Caco-2 (cell line): ENCODE measurements at places on chromosomes 1 and 21. TPM values are rescaled to one million over a fixed set of nuclear protein-coding genes. Genes with fewer than 3 reads are reported as not detected.

DNA sequence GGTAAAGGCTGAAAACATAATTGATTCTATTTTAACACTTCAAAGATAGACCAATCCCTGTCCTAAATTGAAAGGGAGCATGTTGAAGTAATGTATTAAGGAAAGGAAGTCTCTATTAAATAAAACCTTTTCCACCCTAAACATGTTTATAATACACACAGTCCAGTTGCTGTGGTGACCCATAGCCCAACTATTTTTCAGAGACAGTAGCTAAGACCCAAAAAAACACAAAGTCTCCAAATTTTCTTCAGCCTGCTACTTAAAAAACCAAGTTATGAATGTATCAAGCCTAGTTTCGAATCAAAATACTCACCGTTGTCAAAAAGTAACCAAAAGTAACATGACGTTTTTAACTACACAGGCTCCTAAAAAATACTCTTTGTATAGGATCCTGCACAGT, 1.6 kb downstream of the ELK4 start:
- no peak for DNase-seq
- H3K27me3 ChIP-seq = no peaks in the 10 kb centered on the region
- peaks cover 8% of the 10 kb centered on the region; the same call in 1 of the 2 replicates for H3K4me1 ChIP-seq
- H3K4me3 ChIP-seq = peak overlapping the region; percentile 82
- peak overlapping the region; percentile 87 for H3K27ac ChIP-seq
- H3K36me3 ChIP-seq = no peaks in the 10 kb centered on the region

DNA sequence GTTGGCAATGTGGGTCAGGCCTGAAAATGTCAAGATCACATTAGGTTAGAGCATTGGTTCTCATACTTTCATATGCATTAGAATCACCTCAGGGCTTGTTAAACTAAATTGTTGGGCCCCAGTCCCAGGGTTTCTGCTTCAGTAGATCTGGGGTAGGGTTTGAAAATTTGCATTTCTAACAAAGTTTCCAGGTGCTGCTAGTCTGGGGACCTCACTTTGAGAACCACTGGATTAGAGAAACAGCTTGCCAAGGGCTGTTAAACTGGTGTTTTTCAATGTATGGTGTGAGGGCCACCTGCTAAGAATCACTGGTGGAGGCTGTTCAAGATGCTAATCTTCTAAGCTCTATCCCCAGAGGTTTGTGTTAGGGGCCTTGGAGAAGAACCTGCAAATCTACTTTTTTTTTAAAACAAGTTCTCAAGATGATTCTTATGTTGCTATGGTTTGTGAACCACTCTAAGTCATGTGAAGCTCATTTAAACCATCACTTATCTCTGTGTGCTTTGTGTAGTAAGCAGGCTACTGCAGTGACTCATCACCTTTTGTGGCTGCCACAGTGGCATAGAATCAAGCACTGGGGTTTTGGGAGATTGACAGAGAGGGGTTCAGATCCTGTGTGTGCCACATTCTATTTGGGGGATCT, 152.2 kb downstream of the S1PR1 start:
- no peak overlapping the region for H3K4me3 ChIP-seq
- H3K27me3 ChIP-seq = no peaks in the 10 kb centered on the region
- H3K27ac ChIP-seq = no peak overlapping the region
- no peaks in the 10 kb centered on the region for H3K36me3 ChIP-seq
- no peaks in the 10 kb centered on the region for H3K4me1 ChIP-seq

DNA sequence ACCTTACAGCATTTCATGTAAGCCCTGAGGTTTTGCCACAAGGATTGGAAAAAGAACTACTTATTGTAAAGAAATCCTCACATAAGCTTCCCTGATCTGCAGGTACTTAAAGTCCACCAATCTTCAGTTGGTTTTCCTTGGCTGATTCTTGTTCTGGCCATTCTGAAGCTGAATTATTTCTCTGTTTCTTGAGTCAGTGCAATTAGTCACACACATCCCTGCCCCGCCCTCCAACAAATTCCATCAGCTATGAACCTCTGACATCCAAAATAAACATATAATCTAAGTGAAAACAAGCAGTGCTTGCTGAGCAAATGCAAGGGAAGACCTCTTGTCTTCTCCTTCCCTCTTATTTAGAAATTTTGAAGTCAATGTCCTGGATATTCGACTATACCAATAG, 8.2 kb upstream of the FNDC7 start:
- no peaks in the 10 kb centered on the region; the same call in 1 of the 2 replicates for H3K4me1 ChIP-seq
- H3K4me3 ChIP-seq = no peak overlapping the region
- no peaks in the 10 kb centered on the region for H3K36me3 ChIP-seq
- H3K27me3 ChIP-seq = no peaks in the 10 kb centered on the region
- no peak overlapping the region for H3K27ac ChIP-seq
- no peak for DNase-seq

DNA sequence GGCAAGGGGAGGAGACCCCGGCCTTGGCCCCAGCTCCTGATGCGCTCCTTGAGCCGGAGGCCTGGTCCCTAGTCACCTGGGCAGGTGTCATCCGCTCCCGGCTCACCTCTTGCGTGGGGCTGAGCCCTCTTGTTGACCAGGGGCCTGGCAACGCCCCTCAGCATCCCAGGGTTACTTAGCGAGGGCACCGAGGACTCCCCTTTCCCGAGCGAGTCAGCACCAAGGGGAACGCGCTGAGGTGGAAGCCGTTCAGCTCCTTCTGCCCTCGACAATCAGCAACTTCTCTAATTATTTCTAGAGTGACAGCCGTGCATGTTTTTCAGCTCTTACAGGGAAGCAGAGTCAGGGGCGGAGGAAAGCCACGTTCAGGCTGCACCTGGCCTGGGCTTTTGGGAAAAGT, 522 bp downstream of the SLC45A1 start:
- no peak for DNase-seq
- H3K36me3 ChIP-seq = no peaks in the 10 kb centered on the region
- no peak overlapping the region for H3K27ac ChIP-seq
- peaks cover 13% of the 10 kb centered on the region; the same call in 1 of the 2 replicates for H3K4me1 ChIP-seq
- peak overlapping the region; percentile 37 for H3K4me3 ChIP-seq

GRCh38 chr1:21703318-21703963, 34.3 kb upstream of the RAP1GAP start:
- no peaks in the 10 kb centered on the region for H3K27me3 ChIP-seq
- H3K36me3 ChIP-seq = 0 out of 2 replicates have a peak, but pooled peaks cover 3% of the 10 kb centered on the region
- no peak overlapping the region for H3K4me3 ChIP-seq

- H3K4me1 ChIP-seq = no peaks in the 10 kb centered on the region
- H3K36me3 ChIP-seq = no peaks in the 10 kb centered on the region
- no peaks in the 10 kb centered on the region; the same call in 1 of the 2 replicates for H3K27me3 ChIP-seq
- peak; percentile 35 for DNase-seq
Observed at GRCh38 chr1:38088366-38088765, 41.8 kb upstream of the POU3F1 start.

DNA sequence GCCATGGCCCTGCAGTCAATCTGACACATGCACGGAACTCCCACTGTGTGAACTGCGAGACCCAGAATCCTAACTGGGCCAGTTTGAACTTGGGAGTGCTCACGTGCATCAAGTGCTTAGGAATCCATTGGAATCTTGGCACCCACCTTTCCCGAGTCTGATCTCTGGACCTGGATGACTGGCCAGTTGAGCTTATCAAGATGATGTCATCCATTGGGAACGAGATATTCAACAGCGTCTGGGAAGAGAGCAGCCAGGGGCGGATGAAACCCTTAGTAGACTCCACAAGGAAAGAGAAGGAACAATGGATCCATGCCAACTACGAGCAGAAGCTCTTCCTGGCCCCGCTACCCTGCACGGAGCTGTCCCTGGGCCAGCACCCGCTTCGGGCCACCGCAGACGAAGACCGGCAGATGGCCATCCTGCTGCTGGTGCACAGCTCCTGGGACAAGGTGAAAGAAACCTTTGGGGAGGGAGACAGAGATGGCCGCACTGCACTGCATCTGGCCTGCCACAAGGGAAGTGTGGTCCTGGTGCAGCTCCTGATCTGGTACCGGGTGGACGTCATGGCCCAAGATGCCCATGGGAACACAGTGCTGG, 3.1 kb upstream of the TDRD5 start:
- H3K4me1 ChIP-seq = no peaks in the 10 kb centered on the region
- no peaks in the 10 kb centered on the region for H3K36me3 ChIP-seq
- no peak overlapping the region for H3K4me3 ChIP-seq
- no peak for DNase-seq

The ORC1 gene
- 12.1 and 14.0 TPM in 2 replicates for total RNA-seq

GRCh38 chr1:31575369-31576140, 760 bp upstream of the TINAGL1 start:
- H3K4me3 ChIP-seq = peak overlapping the region; percentile 75
- H3K4me1 ChIP-seq = peaks cover 51% of the 10 kb centered on the region
- DNase-seq = peak; percentile 82
- H3K36me3 ChIP-seq = no peaks in the 10 kb centered on the region
- no peaks in the 10 kb centered on the region for H3K27me3 ChIP-seq
- H3K27ac ChIP-seq = peak overlapping the region; percentile 83

The FMO2 gene
- not detected in 2 replicates for total RNA-seq

- H3K27ac ChIP-seq = no peak overlapping the region
- H3K4me1 ChIP-seq = no peaks in the 10 kb centered on the region
- DNase-seq = no peak
Observed at GRCh38 chr21:46517361-46517760, 58.7 kb downstream of the DIP2A start.

- no peaks in the 10 kb centered on the region for H3K36me3 ChIP-seq
- no peak overlapping the region for H3K4me3 ChIP-seq
- H3K27ac ChIP-seq = no peak overlapping the region
- no peak for DNase-seq
- H3K27me3 ChIP-seq = no peaks in the 10 kb centered on the region
Observed at GRCh38 chr21:38637161-38637560, 138.9 kb upstream of the ERG start.

DNA sequence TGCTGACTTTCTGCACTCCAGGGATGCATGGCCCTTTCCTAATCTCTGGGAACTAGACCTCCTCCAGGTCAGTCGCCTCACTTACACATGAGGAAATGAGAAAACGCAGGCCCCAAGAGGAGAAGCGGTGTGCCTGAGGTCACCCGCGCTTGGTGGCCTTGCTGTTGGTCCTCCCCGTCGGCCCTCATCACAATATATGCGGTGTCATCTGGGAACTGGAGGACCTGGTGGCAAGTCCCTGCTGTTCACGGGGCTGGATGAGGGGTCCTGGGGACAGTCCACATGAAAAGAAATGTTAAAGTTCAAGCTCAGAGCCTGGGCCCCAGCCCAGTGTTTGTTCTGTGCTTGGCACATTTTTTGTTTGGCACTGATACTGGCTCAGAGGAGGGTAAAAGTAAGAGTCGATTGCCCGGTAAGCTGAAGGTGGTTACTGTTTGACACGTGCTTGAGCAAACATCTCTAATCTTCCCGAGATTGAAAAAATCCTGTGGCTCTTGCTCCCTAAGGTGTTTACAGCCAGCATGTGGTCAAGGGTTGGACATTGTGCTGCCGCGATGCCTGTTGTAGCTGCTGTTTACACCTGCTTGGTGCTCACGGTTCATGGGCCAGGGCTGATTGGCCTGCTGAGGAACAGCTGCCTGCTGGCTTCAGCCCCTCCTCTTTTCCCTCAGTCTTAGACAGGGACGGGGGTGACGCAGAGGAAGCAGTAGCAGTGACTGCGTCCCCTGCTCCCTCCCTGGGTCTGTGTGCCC, 5.2 kb downstream of the COQ8A start:
- H3K4me3 ChIP-seq = peak overlapping the region; percentile 16
- H3K27ac ChIP-seq = peak overlapping the region; percentile 94
- no peaks in the 10 kb centered on the region for H3K27me3 ChIP-seq
- no peaks in the 10 kb centered on the region for H3K36me3 ChIP-seq
- H3K4me1 ChIP-seq = peaks cover 32% of the 10 kb centered on the region

DNA sequence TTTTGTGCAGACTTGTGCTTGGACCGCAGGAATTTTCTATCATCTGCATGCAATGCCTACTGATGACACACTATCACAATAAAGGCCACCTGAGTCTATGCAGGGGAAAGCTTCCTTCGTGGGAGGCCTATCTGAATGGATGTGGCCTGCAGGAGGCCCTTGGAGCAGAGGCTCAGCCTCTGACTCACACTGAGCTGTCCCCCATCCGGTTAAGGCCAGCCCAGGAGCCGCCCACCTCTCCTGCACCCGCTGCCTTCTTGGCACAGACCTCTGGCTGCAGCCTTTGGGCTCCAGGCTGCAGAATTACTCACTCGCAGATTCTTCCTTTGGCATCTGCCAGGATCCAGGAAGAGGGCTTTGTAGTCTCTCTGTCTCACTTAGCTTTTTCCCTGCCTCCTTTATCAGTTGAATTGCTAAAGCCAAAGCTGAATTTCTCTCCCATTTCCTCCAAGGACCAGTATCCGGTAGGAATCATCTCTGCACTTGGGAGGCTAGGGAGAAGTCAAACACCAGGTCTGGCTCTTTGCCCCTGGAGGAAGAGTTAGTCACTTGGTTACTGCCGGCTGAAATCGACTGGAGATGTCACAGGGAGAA, 65.1 kb upstream of the JUN start:
- H3K36me3 ChIP-seq = no peaks in the 10 kb centered on the region
- H3K27me3 ChIP-seq = no peaks in the 10 kb centered on the region
- H3K4me1 ChIP-seq = peaks cover 3% of the 10 kb centered on the region; the same call in 1 of the 2 replicates
- no peak overlapping the region for H3K4me3 ChIP-seq
- no peak for DNase-seq
- no peak overlapping the region for H3K27ac ChIP-seq

GRCh38 chr1:226002667-226003501, 3.7 kb upstream of the SDE2 start:
- no peaks in the 10 kb centered on the region for H3K36me3 ChIP-seq
- H3K4me1 ChIP-seq = peaks cover 15% of the 10 kb centered on the region
- DNase-seq = peak; percentile 69
- H3K27ac ChIP-seq = no peak overlapping the region

The SPRR2A gene
- not detected in 2 replicates for total RNA-seq

- H3K36me3 ChIP-seq = no peaks in the 10 kb centered on the region
- no peaks in the 10 kb centered on the region for H3K27me3 ChIP-seq
- H3K4me3 ChIP-seq = no peak overlapping the region
- H3K27ac ChIP-seq = no peak overlapping the region
- DNase-seq = no peak
- H3K4me1 ChIP-seq = no peaks in the 10 kb centered on the region
Observed at GRCh38 chr1:230507666-230508402, 81.7 kb upstream of the PGBD5 start.

- no peaks in the 10 kb centered on the region for H3K36me3 ChIP-seq
- no peaks in the 10 kb centered on the region for H3K4me1 ChIP-seq
- DNase-seq = no peak
- H3K4me3 ChIP-seq = no peak overlapping the region
Observed at GRCh38 chr1:33943978-33944377, 80.1 kb downstream of the HMGB4 start.

- no peak for DNase-seq
- no peak overlapping the region for H3K27ac ChIP-seq
- no peaks in the 10 kb centered on the region for H3K27me3 ChIP-seq
- peaks cover 6% of the 10 kb centered on the region; the same call in 1 of the 2 replicates for H3K4me1 ChIP-seq
- no peak overlapping the region for H3K4me3 ChIP-seq
Observed at GRCh38 chr1:54481201-54481884, 66.7 kb upstream of the ACOT11 start.
